Effector memory CD4-positive, alpha-beta T cell (primary cell): ENCODE measurements at places on chromosomes 13 and 19.

GRCh38 chr13:59276436-59276835, 887.3 kb downstream of the DIAPH3 start:
- DNase-seq = no peak

DNA sequence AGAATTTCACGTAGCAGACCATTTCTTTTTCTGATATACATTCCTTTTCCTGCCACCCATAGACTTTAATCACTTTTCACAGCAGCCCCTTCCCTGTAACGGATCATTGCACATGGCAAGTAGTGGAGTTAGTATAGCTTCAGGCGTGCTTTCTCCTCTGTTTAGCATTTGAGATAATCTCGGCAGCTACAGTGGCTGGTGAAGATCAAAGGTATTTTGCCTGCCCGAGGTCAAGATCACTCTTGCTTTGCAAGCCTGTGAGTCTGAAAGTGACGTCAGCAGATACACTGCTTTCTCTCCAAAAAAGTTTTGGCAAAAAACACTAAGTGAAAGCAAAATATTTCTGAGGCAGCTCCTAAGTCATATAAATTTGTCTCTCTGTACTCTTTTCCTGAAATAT, 260.0 kb downstream of the NDFIP2 start:
- no peak for DNase-seq

- no peak for DNase-seq
Measured at GRCh38 chr19:1912760-1913505, 7.7 kb downstream of the ADAT3 start.

DNA sequence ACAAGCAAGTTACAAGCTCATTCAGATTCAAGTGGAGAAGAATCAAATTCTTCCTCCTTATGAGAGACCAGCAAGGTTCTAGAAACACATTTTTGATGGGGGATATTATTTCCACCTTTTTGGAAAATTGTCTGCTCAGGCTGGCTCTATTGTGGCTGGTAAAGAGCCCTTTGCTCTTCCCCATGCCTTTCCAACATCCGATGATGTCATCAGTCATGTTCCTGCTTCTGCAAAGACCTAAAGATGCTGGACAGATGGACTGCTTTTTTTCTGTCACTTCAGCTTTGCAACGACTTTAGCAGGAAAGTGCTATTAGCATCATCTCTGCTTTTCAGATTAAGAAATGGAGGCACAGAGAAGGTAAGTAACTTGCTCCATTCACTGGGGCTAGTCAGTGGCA, 4.2 kb downstream of the ADGRE3 start:
- no peak for DNase-seq

DNA sequence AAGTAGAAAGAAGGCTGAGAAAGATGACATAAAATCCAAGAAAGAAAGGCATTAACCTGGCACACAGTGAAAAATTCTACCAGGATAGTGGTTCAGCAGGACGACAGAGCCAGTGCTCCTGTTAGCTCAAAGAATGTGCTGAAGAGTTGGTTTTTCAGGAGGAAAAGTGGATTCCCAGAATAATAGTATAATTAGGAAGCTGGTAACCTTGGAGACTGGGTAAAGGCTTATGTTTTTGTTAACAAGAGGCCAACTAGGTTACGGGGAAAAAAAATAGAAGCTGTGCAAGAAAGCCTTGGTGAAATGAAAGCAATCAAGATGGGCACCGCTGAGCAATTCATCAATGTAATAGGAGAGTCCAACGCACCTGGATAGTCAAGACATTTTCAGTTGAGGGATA, 54.7 kb downstream of the SLC15A1 start:
- no peak for DNase-seq

DNA sequence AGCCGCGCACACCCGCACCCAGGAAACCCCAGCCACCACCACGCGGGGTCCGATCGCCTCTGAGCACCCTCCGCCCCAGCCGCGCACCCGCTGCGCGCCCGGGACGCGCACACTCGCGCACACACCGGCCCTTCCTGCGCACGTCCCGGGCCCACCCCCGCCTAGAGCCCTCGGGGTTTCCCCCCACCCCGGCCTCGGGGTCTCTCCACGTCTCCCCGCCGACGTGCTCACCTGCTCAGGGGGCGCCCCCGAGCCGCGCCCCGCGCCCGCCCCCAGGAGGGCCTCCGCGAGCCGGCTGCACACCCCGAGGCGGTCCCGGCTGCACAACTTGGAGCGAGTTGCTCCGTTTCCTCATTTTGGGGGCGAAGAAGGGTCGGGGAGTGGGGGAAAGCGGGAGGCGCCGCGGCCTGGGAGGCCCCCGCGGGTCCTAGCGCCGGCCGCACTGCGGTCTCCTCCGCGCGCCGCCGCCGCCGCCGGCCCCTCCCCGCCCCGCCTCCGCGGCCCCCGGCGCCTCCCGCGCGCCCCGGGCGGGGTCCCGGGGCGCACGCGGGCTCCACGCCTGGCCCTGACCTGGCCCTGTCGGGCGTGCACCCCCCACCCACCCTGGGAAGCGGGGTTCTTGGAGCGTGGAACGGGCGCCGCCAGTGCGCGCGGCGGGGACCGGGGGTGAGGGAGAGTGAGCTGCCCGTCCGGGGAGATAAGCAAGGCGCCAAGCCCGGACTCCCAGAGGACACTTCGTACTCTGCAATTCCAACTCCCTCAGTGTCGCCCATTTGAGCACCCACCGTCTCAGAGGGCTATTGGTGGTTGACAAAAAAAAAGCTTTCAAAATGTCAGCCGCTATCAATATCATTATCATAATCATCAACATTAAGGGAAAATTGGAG, at the start of gene MATK:
TSS of gene MATK (minus strand) at position 444 of the 887 bp plus-strand sequence. CDS start 1,246 bp downstream, outside the sequence.
- DNase-seq = no peak

DNA sequence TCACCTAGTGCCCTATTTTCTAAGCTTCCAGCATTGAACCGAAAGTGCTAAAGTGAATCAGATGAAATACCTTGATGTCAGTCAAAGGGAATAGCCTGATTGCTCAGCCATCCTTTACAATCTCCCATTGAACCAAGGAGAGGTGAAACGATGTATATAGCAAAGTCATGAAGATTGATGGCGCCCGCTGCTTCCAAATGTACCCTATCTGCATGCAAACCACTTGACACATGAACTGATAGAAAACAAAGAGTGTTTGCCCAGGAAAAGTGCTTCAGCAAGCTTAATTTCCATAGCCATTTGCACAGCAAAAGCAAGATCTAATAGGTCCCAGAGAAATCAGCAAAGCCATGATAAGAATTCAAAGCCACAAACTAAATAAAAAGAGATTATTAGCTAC, 624.9 kb upstream of the PCDH9 start:
- no peak for DNase-seq

DNA sequence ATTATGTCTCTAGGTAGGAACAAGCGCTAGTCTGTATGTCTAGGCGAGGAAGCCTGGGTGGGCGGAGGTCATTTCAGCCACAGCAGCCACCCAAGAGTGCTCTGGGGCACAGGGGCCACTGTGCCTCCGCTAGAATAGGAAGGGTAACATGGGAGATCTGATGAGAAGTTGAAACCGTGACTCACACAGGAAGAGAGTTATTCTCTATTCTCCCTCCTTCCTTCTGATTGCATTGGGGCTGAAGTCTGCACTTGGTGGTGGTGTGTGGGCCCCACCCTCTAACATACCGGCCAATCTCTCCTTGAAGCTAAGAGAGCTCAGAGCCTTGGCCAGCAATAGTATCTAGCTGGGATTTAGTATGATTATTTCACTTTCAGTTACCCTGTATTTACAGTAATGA, 20.3 kb upstream of the GGACT start:
- DNase-seq = no peak

GRCh38 chr13:28449826-28450773, 44.8 kb downstream of the FLT1 start:
- DNase-seq = no peak

GRCh38 chr13:114074671-114075315, 57.6 kb downstream of the RASA3 start:
- no peak for DNase-seq
